ENCODE measurements at places on chromosomes 16 and 17.

DNA sequence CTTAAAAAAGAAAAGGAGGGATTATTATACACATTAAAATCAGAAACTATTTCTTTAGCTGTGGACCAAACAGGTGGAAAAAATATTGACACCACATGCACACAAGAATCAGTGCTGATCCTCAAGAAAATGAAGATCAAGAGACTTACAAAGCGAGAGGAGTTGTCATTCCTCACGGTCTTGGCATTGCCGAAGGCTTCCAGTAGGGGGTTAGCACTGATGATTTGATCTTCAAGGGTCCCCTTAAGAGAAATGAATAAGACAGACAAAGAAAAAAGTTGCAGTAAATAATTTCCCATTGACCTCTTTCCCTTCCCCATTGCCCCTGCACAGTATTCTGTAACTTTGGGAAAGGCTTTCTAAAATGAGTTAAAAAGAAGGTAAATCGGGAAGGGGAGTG, 6.0 kb downstream of the MYH4 start:
- DNase-seq: no peak

GRCh38 chr16:28164140-28164539, 47.6 kb downstream of the XPO6 start:
- no peak for DNase-seq

DNA sequence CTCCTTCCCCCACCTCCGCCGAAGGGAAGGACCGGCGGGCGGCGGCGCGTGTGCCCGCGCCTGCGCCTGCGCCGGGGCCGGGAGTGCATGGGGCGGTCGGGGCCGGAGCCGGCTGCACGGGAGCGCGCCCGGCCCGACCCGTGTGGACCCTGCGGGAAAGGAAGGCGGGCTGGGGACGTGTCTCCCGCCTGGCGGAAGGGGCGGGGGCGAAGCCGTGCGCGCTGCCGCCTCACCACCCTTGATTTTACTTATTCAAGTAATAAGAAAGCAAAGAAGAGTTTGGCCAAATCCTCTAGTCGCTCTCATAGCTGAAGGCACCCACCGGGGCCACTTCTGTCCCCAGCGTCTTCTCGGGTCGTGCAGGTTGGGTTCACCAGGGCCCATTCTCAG, 596 bp upstream of the PFN1 start:
- DNase-seq: peak; percentile 98

DNA sequence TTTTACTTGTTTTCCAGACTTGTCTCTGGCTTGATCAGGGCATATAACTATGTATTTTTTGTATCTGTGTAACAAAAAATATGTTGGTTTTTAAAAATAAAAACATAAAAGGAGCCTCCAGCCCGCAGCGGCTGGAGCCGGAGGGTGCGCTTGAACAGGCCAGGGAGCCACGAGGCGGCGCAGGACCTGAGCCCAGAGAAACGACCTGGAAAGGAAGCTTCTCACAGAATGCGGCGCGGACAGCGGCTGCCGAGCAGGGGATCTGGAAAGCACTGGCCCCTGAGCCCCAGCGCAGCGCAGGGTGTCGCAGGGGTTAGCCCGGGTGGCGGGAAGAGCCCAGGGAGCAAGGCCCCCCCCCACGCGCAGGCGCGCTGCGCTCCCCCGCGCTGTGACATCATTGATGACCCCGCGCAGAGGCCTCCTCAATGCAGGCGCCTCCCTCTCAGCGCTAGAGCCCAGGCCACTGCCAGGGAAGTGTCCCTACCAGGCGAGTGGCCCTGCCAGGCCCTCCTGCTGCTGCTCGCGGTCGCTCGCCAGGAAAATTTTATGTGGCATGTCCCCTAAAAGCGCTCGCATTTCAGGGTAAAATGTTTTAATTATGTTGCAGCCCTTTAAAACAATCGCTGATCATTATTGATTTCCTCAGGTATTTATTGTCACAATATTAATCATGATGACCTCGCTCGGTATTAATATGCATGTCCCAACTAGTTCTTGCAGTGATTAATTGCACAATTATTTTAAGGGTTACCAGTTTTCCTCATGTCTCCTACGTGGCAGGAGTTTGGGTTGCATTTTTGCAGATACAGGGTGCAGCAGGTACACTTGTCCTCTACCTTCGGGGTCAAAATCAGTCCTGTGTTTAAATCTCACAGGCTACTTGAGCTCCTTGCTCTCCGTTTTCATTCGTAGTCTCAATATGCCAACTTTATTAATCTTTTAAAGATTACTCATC, 134.2 kb downstream of the USP22 start:
- peak; percentile 89 for DNase-seq

DNA sequence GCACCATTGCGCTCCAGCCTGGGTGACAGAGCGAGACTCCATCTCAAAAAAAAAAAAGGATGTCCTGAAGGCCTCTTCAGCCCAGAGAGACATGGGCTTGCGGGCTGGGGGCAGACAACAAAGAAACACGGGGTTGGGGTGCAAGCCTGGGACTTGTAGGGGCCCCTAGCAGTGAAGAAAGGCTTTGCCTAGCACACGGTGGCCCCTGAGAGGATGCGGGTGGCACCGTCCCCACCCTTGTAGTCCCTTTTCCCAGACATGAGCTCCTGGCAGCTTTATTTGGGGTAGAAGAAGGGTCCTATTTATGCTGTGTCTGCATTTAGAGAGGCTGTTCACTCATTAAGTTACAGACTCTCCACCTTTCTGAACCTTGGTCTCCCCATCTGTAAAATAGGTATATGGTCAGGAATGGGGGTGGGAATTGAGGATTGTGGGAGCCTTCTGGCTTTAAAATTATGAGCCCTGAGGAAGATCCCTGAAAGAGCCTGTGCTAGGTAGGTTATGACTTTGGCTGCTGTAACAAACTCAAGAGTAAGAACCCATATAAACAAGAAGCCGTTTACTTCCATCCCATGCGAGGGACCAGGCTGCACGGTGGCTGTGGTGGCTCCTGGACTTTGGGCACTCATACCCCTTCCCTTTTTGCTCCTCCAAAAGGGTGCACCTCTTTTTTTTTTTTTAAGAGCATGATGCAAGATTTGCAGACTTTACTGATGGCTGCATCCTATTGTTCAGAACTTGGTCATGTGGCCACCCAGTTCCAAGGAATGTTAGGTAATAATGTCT, 20.6 kb upstream of the ADGRG1 start:
- DNase-seq: no peak

- DNase-seq: no peak
These were observed 22.8 kb downstream of the SLFN5 start for GRCh38 chr17:35265566-35266141.

- no peak for DNase-seq
These were observed 31.4 kb downstream of the ASGR1 start for GRCh38 chr17:7147772-7148171.

Data from A549 (cell line).